Stimulated activated effector memory CD8-positive, alpha-beta T cell treated with anti-CD3 and anti-CD28 coated beads, Interleukin-12 subunit alpha, Interleukin-12 subunit beta, amount 100 ng/mL, for 72 hours (primary cell): ENCODE measurements at places on chromosomes 4 and X.
A peak's percentile ranks its signal among the peaks of the same experiment; 100 is the strongest.

GRCh38 chr4:110508827-110509710 lies 33.1 kb downstream of the ENPEP start:
- DNase-seq, result no peak

GRCh38 chr4:176193126-176193525 lies 2.3 kb downstream of the SPATA4 start:
- no peak for DNase-seq

GRCh38 chrX:31893525-31893924 lies 821.7 kb upstream of the FTHL17 start:
- DNase-seq, result no peak

DNA sequence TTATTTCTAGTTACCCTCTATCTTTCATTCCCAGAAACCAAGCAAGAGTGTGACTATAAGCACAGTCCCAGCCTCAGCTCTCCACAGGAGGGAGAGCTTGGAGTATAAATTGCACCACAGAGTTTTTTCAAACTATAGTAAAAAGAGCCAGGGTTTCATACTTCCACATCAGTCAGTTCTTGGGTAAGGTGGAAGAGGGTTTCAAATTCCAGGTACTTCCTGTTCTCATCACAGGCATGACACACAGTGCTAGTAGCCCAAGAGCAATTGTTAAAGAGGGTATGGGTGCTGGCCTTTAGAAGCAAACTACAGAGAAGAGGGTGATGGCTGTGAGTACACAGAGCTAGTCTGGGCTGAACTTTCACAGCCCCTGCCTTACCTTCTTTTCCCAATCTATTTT lies 5.7 kb upstream of the IL1RAPL1 start:
- DNase-seq, result no peak

- no peak for DNase-seq
These were observed 12.9 kb downstream of the DCK start for GRCh38 chr4:71006203-71006907.

GRCh38 chr4:48254381-48255071 lies 15.1 kb downstream of the TEC start:
- no peak for DNase-seq

DNA sequence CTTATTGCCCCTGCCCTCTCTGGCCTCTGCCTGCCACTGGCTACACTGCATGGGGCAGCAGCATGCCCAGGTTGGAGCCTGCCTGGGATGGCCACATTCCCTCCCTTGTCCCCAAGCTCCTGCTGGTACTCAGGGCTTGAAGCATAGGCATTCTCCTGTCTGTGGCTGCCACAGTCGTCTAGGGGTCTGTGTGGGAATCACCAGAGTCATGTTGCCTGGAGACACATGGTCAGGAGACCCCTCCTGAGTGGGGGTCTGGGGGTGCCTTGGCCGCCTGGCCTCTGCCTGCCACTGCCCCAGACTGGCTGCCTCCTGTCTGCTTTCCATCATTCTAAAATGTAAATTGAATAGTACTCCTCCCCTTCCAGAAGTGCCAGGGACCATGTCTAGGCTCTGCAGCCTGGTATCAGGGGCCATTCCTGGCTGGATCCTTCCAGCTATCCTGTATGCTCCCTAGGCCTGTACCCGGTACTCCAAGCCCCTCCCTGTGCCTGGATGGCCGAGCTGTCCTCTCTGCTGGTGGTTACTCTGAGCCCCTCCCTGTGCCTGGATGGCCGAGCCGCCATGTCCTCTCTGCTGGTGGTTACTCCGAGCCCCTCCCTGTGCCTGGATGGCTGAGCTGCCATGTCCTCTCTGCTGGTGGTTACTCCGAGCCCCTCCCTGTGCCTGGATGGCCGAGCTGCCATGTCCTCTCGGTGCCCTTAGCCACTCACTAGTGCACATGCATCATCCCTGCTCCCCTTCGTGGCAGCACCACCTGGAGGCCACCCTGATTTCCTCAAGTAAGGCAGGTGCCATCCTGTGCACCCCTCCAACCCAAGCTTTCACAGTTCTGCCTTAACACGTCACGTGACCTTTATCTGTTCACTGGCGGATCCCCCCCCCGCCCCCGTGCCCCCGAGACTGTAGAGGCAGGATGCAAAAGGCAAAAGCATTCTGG lies 5.5 kb upstream of the NKX1-1 start:
- DNase-seq, result no peak

GRCh38 chrX:37776987-37777325 lies 2.9 kb upstream of the CYBB start:
- DNase-seq, result no peak

DNA sequence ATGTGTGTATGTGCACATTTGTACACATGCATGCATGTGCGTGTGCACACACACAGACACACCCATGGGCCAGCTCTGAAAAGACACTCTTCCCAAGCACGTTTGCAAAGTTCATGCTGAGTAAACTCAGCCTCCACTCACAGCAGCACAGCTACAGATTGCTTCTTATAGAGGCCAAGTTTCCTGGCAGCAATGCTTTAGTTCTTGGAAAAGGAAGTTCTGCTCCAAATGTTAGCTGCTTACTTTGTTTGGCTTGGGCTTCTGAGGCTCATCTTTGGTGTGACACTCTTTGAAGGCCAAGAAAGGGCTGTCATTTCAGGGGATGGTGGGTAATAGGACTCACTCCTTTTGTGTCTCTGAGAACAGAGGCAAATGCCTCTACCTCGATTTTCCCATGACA lies 6.6 kb downstream of the PLP1 start:
- no peak for DNase-seq

DNA sequence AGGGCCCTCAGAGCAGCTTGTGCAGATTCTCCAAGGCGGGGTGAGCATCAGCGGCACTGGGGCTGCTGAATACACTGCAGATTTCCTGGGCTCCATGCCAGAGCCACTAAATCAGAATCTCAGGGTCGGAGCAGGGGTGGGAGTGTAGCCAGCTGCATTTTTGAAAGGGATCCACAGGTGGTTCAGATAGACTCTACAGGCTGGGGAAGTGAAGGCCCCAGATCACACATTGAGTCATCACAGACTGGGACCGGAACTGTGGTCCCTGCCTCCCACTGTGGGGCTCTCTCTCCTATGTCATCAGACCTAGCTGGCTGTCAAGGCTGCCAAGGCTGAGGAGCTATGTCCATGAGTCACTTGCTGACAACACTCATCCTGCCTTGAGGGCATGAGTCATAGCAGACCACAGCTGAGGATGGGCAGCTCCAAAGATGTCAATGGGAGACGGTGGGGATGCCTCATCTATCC lies 162.3 kb upstream of the MAMLD1 start:
- DNase-seq, result peak; percentile 59

- DNase-seq, result no peak
These were observed 265.9 kb downstream of the ZNF674 start for GRCh38 chrX:46279214-46279924.

DNA sequence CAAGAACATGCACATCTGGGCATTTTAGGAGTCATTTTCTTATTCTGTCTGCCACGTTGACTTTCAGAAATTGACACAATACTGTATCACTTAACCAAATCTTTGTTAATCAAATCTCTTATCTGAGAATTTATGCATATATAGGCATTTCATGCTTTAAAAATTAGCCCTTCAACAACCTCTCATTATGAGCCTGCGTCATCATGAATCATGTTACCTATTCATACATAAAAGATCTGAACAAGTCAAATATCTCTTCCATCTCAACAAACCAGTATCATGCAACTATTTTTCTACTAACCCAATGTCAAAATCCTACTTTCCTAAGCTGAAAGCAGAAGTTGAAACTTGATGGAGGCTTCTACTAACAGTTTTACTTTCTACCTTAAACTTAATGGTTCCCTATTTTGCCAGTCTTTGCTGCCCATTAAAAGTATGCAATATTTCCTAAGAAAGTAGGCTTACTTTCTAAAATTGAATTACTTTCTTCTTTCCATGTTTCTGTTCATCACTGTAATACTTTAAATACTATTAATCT lies 1.8 kb downstream of the ADAM29 start:
- DNase-seq, result no peak

- DNase-seq, result no peak
These were observed 207.5 kb downstream of the CHRDL1 start for GRCh38 chrX:110588164-110588563.

- no peak for DNase-seq
These were observed 82.3 kb downstream of the PRSS12 start for GRCh38 chr4:118270492-118270891.

DNA sequence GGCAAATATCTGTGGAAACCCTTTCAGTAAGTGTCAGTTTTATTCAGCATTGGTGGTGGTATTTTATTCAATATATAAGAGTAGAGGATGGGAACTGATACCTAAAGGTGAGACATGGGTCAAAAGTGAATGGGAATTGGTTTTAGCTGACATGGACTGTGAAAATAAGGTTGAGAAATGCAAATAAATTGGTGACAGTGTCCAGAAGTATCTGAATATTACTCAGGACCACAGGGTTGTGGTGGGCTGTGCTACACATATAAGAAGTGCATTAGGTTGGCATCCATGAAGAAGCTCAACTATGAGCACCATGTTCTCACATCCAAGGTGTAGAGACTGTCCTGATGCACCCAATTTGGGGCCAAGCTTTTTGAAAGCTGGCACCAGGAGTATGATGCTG lies 45.0 kb downstream of the ETDC start:
- DNase-seq, result no peak

DNA sequence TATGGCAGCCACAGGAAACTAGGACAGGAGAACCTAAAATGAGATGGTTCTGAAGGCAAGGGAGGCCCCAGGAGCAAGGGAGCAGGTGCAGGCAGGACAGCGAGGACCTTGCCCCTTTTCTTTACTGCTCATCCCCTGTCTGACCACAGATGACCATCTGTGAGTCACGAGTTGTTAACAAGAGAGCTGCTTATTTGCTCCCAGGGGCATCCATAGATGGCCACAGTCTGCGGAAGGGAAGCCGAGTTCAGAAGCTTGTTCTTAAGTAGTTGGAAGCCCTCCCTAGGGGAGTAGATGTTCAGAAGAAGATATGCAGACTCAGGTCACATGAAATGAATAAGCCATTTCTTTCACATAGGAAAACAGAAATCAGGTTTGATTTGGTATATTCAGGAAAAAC lies 69.4 kb downstream of the EVC2 start:
- DNase-seq, result no peak

DNA sequence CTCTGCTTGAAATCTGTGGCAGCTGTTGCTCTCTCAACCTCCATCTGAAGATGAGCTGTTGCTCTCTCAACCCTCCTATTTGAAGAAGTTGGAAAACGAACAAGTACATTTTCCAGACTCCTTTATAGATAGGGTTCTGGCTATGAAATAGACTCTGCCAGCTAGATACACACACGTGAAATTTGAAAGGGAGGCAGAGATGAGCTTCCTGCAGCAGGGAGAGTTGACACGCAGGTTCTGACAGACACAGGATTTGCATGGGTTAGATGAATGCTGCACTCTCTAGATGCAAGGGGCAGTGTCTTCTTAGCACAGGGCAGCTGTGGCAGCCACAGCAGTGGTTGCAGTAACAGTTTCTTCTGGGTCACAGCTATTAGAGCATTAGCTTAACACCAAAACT lies 8.0 kb upstream of the PYURF start:
- no peak for DNase-seq

DNA sequence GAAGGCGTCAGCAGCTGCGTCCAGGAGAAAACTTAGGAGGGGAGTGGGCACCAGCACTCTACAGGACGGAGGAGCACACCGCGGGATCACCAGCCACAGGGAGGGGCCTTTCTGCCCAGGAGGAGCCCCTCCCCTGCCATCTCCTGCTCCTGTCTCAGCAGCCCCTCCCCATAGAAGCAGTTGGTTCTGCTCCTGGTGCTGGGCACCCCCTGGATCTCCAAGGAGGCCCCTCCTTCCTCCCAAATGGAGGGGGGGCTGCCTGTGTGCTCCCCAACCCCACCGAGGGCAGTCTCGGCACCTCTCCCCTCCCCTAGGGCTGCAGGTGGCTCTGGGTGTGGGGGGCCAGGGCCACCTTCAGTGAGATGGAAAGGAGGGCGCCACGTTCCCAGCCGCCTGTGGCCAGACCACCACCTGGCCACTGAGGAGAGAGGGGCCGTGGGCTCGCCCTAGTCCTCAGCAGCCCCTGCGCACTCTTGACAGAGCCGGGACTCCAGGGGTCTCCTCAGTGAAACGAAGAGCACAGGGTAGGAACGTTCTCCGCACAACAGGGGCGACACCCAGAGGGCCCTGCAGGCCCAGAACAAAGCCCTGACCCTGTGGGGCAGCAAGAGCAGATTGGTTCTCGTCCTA lies 37.8 kb downstream of the CPLX1 start:
- no peak for DNase-seq

DNA sequence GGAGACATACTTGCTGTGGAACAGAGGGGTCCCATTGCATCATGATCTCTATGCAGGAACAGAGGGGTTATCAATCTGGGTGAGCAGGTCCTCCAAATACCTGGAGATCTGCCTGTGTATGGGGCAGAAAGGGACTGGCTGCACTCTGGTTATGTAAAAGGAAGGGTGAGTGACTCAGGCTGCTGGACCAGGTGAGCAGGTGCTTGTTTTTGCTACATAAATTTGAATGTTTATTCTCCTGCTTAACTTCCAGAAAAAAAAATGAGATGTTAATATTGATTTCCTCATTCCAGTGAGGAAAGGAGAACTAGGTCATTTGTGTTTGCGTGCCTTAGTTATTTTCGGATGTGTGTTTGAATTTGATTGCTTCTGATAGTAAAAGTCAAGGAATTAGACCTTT lies 225.8 kb upstream of the TRAM1L1 start:
- DNase-seq, result no peak

DNA sequence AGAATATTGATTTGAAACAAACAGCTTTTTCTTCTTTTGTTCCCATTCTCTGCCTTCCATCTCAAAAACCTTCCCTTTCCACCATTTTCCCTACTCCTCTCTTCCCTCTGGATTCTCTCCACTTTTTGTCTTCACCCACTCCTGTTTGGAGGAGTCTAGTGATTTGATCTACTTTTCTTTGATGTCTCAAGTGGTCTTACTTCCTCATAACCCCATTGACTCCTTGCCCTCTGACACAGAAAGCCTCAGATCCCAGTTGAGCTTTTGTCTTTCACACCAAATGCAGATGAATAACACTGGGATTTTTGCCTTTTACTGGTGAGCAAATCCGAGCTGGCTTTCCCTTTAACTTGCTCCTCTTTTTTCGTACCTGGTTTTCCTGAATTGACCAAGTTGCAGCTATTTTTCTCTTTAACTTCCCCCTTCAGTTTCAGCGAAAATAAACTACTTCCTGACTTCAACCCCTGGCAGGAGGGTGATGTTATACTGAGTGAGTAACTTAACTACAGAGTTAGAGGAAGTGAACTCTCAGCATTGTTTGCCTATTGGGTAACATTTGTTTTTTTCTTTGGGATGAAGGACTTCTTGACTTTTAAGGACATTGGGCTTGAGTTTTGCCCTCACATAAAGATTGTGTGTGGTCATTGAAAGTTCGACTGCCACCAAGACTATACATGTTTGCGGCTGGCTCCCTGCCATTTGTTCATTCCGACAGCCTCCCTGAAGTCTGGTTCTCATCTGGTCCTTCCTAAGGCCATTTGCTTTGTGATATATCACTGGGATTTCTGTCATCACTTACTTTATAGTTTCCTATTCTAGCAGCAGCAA lies 392.8 kb upstream of the NR3C2 start:
- DNase-seq, result no peak

DNA sequence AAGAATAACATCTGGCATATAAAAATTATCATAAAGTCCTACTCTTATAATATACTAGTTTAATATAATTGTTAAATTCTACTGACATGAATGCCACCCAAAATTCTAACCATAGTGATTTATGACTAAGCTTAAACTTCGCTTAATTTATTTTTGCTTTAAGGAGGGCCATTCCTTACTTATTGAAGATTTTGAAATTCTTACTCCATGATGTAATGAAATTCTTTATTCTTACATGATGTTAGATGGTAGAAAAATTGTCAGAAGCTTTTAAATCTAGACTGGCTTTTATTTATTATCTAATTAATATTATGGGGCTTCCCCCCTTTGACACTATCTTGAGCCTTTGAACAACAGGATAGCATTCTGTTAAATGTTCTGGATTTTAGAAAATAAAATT lies 19.5 kb upstream of the SUPT20HL2 start:
- no peak for DNase-seq
